Activated CD4-positive, alpha-beta T cell treated with anti-CD3 and anti-CD28 coated beads, Interleukin-2, amount 10 ng/mL, durations not matched to agents 24 days and 14 days (primary cell): ENCODE measurements at places on chromosomes 1 and 21. TPM values are rescaled to one million over a fixed set of nuclear protein-coding genes. Genes with fewer than 3 reads are reported as not detected.

DNA sequence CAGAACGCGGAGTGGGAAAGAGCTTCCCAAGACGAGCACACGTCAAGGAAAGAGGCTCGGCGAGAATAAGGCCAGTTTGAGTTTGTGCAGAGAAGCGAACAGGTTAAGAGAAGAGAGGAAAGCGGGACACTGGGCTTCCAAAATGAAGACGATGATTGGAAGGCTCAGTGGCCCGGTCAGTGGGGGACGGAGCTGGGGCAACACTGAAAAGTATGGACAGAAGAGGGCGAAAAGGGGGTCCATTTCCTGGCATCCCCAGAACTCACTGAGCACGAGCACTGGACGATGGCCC, 258 bp downstream of the CCT3 start:
- peaks cover 26% of the 10 kb centered on the region for H3K4me1 ChIP-seq
- DNase-seq = no peak
- H3K4me3 ChIP-seq = peak overlapping the region; percentile 99

GRCh38 chr1:238281418-238281817, 390.7 kb upstream of the ZP4 start:
- H3K27ac ChIP-seq = no peak overlapping the region
- no peaks in the 10 kb centered on the region for H3K27me3 ChIP-seq
- H3K36me3 ChIP-seq = no peaks in the 10 kb centered on the region
- no peak for DNase-seq

GRCh38 chr1:231708394-231708793, 81.8 kb downstream of the DISC1 start:
- peaks cover 9% of the 10 kb centered on the region for H3K36me3 ChIP-seq
- H3K4me1 ChIP-seq = peaks cover 2% of the 10 kb centered on the region
- no peaks in the 10 kb centered on the region for H3K27me3 ChIP-seq
- no peak overlapping the region for H3K4me3 ChIP-seq
- DNase-seq = no peak
- no peak overlapping the region for H3K27ac ChIP-seq

GRCh38 chr1:245234217-245235081, 79.7 kb downstream of the KIF26B start:
- H3K27me3 ChIP-seq = no peaks in the 10 kb centered on the region
- H3K4me1 ChIP-seq = no peaks in the 10 kb centered on the region
- no peak overlapping the region for H3K4me3 ChIP-seq
- H3K36me3 ChIP-seq = no peaks in the 10 kb centered on the region
- H3K27ac ChIP-seq = no peak overlapping the region
- no peak for DNase-seq

DNA sequence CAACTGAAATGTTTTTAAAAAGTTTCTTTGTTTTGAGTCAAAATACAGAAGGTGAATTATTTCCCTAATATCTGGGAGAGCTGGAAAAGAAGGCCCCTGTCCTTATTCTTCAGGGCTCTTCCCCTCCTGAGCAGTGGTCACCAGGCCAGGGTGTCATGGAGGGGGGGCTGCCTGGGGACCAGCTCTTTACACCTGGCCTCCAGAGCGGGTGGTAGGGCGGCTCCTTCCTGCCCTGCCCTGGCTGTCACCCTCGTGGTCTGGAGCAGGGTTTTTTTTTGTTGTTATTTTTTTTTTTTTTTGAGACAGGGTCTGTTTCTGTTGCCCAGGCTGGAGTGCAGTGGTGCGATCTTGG, 6.6 kb downstream of the SKI start:
- peak; percentile 78 for DNase-seq
- H3K27ac ChIP-seq = peak overlapping the region; percentile 88
- peaks cover 63% of the 10 kb centered on the region for H3K4me1 ChIP-seq
- H3K36me3 ChIP-seq = peaks cover 19% of the 10 kb centered on the region
- H3K27me3 ChIP-seq = no peaks in the 10 kb centered on the region

GRCh38 chr21:25062061-25062460, 545.2 kb downstream of the MRPL39 start:
- no peaks in the 10 kb centered on the region for H3K4me1 ChIP-seq
- H3K36me3 ChIP-seq = no peaks in the 10 kb centered on the region
- no peak overlapping the region for H3K27ac ChIP-seq
- no peak for DNase-seq

Gene ALDH4A1
- total RNA-seq = 2.8 and 5.2 TPM in 2 replicates

Gene MAP3K21
- 1.5 and 1.6 TPM in 2 replicates for total RNA-seq
